ENCODE measurements at places on chromosomes 7 and 10.

DNA sequence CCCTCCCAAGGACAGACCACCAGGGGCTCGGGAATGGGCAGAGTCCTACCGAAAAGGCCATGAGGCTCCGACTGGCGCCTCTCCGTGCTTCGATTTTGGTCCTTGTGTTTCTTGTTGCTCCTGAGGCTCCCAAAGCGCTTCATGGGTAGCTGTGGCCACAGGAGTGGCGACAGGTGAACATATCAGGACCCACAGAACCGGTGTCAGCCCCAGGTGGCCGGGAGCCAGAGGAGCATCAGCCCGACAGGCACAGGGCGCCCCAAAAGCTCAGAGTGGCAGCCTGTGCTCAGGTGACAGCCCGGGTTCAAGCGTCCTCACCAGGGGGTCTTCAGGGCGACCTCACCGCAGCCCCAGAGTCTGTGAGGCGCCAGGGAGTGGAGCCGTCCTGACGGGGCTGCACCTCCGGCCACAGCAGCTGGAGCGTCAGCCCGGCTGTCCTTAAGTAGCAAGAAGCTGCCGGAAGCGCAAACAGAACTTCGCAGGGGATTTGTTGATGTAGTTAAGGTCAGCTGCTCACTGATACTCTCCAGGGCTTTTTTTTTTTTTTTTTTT, 141.0 kb downstream of the PRKAG2 start:
- DNase-seq: no peak

- DNase-seq: no peak
Observed at GRCh38 chr10:96842896-96843723, 11.0 kb downstream of the LCOR start.

- DNase-seq: no peak
Observed at GRCh38 chr10:43315535-43316207, 48.8 kb upstream of the RASGEF1A start.

GRCh38 chr10:24483701-24484100, 240.0 kb downstream of the ARHGAP21 start:
- DNase-seq: no peak

DNA sequence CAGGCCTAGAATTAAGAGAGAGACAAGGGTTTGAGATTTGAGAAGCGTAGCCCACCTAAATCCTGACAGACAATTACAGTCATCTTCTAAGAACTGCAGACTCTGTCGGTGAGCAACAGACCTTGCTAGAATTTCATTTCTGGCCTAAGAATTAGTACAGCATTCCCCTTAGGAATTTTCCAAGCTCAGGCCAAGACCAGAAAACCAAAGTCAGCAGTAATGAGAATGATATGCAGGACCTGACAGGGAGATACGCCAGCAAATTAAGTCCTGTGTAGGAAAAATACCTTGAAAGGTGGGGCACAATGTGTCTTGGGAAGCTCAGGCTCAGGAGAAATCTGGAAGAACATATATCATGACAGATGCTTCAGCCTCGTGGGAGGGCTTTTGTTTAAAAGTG, 52.7 kb upstream of the HERPUD2 start:
- DNase-seq: no peak

DNA sequence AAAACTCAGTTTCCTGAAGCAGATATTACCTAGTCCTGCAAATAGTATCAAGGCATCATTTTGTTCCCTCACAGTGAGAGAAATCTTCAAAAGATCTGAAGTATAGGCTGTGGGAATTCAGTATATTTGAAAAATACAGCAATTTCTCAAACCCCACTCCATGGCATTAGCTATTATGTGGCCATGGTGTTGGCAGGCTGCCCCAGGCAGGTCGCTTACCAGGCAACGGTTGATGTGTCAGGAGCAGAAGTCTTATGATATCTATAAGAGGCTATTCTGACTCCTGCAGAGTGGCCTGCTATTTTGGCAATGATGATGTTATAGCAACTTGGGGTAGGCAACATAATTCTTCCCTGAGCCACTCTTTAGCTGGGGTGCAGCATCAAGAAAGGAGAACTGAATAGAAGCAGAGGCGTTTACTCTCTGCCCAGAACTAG, 187.9 kb downstream of the PLXDC2 start:
- peak; percentile 60 for DNase-seq

GRCh38 chr7:30703756-30704155, 21.5 kb upstream of the CRHR2 start:
- DNase-seq: no peak

GRCh38 chr7:75662579-75663301, 76.0 kb downstream of the HIP1 start:
- DNase-seq: no peak

DNA sequence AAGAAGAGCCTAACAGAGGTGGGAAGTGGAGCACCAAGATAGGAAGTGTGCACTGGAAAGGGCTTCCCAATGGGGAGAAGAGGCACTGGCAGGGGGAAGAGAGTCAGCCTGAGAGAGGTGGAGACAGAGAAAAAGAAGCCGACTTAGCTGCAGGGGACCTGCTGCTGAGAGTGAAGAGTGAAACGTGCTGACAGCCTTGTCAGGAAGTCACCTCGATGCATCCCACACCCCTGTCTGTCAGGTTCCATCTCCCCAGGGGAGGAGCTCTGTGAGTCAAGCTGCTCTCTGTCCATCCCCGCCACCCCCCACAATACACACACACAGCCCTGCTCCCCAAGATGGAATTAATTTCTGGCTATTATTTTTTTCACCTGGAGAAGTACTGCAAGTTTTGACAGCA, 14.0 kb downstream of the KAZALD1 start:
- no peak for DNase-seq

GRCh38 chr7:154804449-154804848, 198.5 kb downstream of the PAXIP1 start:
- no peak for DNase-seq

- DNase-seq: no peak
Observed at GRCh38 chr7:57407125-57407524, 42.9 kb upstream of the ZNF716 start.

- DNase-seq: no peak
Observed at GRCh38 chr10:80472234-80473095, 18.4 kb downstream of the TSPAN14 start.

DNA sequence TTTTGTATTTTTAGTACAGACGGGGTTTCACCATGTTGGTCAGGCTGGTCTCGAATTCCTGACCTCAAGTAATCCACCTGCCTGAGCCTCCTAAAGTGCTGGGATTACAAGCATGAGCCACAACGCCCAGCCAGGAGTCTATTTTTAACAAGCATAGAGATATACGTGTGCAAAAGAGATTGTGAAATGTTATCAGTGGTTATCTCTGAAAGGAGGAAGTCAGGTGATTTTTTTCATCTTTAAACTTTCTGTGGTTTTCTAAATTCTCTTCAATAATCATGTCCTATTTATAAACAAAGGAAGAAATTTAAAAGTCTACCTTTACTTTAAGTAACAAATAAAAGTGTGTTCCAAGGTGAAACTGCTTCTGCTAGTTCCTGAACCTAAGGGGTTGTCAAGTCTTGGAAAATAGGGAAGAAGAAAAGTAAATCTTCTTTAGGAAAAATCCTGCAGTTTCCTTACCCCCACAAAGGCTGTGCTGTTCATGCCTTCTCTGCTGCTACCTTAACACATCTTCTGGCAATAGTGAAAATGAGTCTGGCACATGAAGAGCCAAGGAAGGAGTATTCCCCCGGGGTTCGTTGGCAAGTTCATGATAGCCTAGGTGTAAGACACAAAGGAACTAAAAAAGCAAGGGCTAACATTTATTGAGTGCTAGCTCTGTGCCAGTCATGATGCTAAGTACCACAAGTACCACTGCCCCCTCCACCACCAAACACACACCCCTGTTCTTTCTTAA, 51.1 kb downstream of the CYP26A1 start:
- DNase-seq: no peak

DNA sequence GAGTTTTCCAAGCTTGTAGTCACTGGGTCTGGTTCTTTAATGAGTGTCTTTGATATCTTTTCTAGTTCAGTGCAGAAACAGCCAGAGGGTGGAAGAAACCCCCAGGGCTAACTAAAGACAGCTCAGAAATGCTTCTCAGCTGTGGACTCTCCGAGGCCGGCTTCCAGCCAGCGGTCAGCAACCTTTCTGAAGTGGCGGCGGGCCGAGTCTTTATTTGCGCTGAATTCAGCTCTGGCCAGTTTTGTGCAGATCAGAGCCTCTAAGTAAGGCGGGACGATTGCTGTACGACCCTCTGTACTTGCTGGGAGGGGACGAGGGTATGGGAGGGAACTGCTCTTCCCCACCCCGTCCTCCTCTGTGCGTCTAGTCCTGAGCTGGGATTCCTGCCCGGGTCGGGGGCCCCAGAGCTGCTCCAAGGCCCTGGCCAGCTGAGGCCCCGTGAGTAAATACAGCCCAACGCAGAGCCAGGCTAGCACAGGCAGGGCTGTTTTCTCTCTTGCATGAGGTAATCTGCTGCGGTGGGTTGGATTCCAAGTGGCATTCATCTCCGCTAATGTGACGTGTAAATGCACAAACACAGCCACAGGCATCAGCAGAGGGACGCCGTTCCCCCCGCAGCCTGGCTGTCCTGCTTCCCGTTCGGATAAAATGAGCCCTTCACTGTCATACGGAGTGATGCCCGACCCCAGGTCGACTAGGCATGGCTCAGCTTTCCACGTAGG, 159.8 kb downstream of the PIP4K2A start:
- DNase-seq: peak; percentile 76

DNA sequence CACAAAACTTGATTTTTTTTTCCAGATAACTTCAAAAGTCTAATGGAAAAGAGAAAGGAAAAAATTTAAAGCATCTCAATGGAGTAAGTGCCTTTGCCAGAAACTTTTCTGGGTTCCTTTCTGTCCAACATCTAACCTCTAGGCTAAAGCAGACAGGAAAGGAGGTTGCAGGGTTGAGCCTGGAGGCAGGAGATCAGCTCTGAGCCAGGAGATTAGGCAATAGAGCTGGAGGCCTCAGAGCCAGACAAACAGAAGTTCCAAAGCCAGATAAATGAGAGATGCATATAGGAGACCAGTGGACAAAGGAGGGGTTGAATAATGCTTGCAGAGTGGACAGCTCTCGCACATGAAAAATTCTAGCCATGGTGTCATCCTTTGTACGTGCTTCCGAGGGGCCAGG, 42.9 kb downstream of the CHN2 start:
- no peak for DNase-seq

GRCh38 chr10:115942101-115942500, 330.9 kb downstream of the GFRA1 start:
- no peak for DNase-seq

- no peak for DNase-seq
Observed at GRCh38 chr7:127885843-127886242, 145.4 kb downstream of the LRRC4 start.

GRCh38 chr7:105439174-105439893, 50.6 kb upstream of the SRPK2 start:
- DNase-seq: no peak

DNA sequence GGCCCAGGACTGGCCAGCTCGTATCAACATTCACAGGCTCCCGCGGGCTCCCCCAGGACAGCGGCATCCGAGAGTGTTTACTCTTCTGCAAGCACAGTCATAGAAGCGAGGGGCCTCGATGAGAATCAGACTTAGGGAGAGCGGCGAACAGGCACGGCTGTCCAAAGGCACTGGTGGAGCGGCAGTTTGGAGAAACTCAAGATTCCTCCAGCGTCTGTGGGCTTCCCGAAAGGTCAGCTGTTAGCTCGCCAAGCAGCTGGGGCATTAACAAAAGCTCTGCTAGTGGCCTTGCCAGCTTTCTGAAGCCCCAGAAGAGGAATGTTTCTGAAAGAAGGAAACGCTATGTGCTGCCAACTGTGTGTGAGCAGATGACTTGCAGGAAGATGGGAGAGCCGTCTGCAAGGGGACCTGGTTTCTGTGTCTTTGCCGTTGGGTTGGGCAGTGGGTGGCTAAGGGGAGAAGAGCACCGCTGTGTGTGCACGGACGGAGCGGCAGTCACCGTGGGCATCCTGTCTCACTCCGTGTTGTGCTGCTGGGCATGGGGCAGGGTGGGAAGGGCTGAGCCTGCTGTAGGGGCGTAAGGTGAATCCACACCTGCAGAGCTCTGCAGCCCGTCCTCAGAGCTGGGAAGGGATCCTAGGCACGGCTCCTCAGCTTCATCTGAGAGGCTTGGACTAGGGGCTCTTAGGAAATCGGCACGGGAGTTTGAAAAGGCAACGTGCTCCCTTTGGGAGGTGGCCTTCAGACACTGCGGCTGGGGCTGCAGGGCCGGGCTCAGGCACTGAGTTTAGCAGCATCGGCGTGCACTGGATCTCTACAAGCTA, 42.1 kb downstream of the AMZ1 start:
- DNase-seq: peak; percentile 75

DNA sequence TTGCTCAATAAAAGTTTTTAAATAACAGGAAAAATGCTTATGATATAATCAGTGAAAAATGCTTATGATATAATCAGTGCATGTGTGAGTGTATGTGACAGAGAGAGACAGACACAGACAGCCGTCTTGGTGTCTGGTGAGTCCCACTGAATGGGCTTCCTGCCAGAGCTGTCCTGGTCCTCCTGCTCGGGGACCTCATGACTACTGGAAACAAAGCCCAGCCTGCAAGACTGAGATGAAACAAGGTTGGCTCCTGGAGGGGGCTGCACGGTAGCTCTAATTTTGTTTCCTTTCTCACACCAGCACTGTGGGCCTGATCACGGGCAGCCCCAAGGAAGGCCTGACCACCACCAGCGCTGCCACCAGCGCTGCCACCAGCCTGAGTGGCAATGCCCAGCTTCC, 57.3 kb downstream of the NRP1 start:
- DNase-seq: no peak

DNA sequence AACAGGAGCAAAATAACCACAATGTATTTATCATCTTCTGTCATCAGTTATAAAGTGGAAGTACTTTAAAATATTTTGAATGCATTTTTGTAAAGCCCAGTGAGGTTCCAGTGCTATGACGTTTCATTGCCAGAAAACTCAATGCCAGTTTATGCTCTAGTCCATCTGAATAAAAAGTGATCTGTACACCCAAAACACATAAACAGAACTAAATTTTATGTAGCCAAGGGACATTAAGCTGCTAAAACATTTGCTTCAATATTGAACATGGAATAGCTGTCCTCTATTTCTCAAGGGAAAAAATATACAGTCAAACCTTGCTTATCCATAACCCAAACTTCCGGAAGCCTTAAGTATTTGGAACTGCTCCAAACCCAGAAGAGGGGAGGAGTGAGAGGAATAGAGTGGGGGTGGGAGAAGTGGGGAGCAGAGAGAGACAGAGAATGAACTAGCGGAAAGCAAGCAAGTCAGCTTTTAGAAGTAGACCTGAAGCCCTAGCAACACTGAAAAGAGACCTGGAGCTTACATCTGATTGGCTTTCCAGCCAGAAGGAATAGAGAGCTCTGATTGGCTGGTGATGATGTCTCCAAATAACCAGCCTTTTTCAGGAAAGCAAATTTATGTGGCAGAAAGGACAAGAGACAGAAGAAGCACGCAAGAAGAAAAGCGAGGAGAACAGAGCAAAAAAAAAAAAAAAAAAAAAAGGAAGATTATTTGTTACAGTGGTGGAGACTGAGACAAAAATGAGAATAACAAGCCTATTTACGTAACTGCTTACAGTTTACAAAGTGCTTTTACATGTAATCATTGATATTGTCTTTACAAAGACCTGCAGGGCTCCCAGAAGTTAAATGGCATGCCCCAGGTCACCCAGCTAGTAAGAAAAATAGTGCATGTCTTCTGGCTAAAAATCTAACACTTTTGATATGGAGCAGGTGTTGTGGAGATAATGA, 196.0 kb downstream of the RNLS start:
- peak; percentile 73 for DNase-seq
